Endodermal cell (in vitro differentiated cells): ENCODE measurements at places on chromosomes 5 and 9.
A peak's percentile ranks its signal among the peaks of the same experiment; 100 is the strongest.

- DNase-seq = peak; percentile 18
Observed at GRCh38 chr9:126205265-126205664, 121.4 kb upstream of the MVB12B start.

- DNase-seq = no peak
Observed at GRCh38 chr9:137198902-137199283, 1.6 kb downstream of the TPRN start.

DNA sequence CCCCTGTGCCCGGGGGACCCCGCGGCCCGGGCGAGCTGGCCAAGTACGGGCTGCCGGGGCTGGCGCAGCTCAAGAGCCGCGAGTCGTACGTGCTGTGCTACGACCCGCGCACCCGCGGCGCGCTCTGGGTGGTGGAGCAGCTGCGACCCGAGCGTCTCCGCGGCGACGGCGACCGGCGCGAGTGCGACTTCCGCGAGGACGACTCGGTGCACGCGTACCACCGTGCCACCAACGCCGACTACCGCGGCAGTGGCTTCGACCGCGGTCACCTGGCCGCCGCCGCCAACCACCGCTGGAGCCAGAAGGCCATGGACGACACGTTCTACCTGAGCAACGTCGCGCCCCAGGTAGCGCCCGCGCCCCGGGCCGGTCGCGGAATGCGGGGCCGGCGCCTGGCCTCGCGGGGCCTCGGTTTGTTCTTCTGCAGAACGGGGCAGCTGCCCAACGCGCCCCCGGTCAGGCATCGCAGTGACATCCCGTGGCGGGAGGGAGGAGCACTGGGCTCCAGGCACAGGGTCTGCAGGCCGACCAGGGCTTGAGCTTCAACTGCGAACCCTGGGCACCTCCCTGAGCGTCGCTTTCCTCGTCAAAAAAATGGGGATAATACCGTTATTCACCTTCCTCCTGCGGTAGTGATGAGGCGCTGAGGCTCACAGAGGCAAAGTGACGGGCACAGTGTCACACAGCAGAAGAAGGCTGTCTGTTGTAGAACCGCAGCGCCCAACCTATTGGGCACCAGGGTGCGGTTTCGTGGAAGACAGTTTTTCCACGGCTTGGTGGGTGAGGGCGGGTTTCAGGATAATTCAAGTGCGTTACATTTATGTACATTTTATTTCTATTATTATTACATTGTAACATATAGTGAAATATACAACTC is 777 bp downstream of the ENDOG start:
- DNase-seq = peak; percentile 82

- DNase-seq = peak; percentile 96
Observed at GRCh38 chr9:95127249-95128176, 190.0 kb downstream of the FANCC start.
